Stimulated activated CD8-positive, alpha-beta memory T cell treated with anti-CD3 and anti-CD28 coated beads, Interleukin-15, amount 100 ng/mL, for 48 hours (primary cell): ENCODE measurements at places on chromosomes 4 and X.

DNA sequence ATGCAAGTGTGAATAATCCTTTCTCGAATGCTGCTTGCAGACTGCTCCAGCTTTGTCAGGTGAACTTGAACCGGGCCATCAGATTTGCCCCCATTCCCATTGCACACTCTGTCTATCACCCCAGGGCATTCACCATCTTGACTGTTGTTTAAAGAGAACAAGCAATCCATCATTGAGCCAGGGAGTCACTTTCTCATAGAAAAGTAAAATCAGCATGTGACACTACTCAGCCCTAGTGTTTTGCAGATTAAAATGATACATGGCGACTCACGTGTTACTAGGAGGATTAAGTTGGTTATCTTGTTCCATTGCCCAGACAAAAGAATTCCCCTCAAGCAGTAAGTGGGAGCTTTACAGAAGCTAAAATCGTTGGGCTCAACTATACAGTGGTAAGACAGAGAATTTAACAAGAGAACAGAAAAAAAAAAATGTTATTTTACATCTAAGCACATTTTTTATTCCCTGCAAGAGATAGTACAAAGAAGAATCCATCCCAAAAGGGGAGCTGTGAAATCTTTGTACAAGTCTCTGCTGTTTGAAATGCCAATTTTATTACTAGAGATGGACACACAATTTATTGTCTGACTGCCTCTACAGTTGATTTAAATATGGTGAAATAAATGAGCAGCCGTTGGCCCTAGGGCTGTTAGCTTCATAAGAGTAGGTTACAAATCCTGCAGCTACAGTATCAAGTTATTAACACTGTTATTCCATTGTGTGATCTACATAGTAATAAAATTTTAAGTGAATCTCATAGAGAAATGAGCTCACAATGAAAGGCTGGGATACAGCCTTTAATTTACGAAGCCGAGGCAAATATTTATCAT, 67.5 kb downstream of the NEUROG2 start:
- no peak for DNase-seq

GRCh38 chr4:99405433-99406115, 29.6 kb downstream of the ADH7 start:
- DNase-seq: peak; percentile 6

DNA sequence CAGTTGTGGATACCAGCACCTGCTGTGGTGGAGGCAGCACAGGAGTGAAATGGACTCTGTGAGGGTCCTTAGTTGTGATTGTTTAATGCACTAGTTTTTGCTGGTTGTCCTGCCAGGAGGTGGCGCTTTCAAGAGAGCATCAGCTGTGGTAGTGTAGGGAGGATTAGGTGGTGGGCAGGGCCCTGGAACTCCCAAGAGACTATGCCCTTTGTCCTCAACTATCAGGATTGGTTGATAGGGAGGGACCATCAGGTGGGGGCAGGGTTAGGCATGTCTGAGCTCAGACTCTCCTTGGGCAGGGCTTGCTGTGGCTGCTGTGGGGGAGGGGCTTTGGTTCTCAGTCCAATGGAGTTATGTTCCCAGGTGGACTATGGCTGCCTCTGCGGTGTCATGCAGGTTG, 121.9 kb downstream of the RRAGB start:
- DNase-seq: no peak

DNA sequence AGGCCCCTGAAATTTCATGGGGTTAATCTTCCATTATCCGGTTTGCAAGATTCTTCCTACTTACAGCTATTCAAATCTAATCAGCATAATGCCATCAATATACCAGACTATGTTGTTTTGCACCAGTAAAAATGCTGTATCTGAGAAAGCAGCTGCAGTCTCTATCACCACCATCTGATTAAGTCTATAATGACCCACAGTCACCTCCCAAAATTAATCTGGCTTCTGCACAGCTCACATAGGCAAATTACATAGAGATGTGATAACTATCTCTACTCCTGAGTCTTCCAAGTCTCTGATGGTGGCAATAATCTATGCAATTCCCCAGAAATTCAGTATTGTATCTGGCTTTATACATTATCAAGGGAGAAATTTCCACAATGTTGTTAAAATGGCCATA, 113.2 kb downstream of the STPG2 start:
- DNase-seq: no peak

- DNase-seq: no peak
Measured at GRCh38 chr4:6591313-6591712, 16.3 kb downstream of the MAN2B2 start.
